Thymus (tissue), 14 donors: ENCODE measurements at places on chromosomes 2 and 18. TPM values are rescaled to one million over a fixed set of nuclear protein-coding genes. Genes with fewer than 3 reads are reported as not detected.

DNA sequence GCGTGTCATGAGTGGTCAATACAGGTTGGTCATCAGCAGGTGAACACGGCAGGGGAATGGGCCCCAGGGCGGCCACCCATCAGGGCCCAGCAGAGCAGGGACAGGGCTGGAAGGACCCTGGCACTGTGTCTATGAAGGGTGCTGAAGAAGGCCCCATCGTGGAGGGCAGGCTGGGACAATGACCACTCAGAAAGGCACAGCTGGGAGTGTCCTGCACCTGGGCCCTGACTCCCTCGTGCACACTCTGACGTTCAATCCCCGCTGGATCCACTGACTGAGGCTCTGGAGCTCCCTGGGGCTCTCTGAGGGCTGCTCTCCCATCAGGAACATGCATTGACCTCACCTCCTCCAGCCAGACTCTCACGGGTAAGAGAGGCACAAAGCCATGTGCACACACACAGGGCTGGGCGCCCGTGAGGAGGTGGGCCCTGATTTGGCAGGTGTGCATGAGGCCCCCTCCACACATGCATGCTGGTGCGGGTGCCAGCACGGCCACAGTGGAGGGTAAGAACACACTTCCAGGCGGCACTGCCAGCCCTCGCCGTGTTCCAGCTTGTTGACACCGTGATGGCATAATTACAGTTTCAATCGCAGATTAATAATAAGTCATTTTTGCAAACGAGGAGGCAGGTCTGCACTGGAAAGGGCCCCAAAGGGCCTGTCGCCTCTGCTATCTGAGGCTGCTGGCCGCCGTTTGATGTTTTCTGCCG lies 58.5 kb downstream of the SMAD7 start:
- no peak for DNase-seq

DNA sequence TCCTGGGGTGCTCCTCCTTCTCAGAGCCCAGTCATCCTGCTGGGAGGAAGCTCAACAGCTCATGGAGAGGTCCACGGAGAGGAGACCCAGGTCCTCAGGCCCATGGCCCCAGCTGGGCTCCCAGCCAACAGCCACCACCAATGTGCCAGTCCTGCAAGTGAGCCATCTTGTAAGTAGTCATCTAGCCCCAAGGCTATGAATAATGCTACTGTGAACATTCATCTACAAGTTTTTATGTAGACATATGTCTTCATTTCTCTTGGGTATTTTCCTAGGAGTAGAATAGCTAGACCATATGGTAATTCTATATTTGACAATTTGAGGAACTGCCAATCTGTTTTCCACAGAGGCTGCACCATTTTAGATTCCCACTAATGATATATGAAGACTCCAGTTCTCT lies 166.1 kb downstream of the MTCL1 start:
- no peak for DNase-seq

DNA sequence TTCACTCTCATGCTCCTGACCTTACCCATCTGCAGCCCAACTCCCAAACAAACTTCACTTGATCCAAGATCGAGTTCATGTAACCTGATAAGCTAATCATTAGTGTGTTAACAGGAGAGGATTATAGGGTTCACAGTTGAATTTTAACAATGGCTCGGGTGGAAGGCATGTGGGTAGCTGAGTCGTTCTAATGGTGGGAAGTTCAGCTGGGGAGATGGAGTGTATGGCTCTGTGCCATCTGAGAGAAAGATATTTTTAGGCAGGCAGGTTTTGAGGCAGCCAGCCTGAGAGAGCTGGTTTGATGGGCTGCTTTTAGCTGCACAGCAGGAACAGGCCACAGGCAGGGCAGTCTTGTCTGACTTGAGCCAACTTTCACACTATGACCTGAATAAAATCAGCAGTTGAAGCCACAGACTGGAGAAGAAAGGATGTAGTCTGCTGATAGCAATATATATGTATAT lies 17.7 kb upstream of the NFE2L2 start:
- no peak for DNase-seq

GRCh38 chr2:121363632-121364420 lies 78.8 kb upstream of the TFCP2L1 start:
- no peak for DNase-seq

DNA sequence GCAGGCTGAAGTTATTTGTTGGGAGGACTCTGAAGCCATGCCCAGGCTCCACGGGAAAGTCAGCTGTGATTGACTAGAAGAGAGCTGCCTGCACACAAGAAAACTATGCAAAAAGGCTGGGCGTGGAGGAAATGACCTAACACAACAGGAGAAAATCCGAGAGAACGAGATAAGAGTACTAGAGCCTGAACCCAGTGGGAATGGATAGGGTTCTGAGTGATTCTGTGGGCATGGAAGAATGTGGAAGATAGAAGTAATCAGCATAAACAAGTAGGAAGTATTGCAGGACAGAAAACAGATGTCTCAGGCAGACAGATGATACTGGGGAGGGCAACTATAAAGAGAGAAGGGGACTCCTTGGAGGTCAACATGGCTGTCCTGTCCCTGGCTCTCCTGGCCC lies 12.1 kb upstream of the COPS8 start:
- no peak for DNase-seq

- no peak for DNase-seq
These were observed 60.6 kb downstream of the BCL2 start for GRCh38 chr18:63258749-63259566.

Gene KCNG2
- 0.19 TPM for total RNA-seq

Gene NMUR1
- 0.05 TPM for total RNA-seq

Gene IL36B
- not detected for total RNA-seq

Gene FBXO36
- total RNA-seq: 2.0 TPM

Gene CAPN10
- total RNA-seq: 34.1 TPM

Gene LAMA3
- 8.9 TPM for total RNA-seq

Gene AP1S3
- total RNA-seq: 2.5 TPM
